ENCODE measurements at places on chromosomes 5 and 9. TPM values are rescaled to one million over a fixed set of nuclear protein-coding genes. Genes with fewer than 3 reads are reported as not detected.

GRCh38 chr9:102985162-102985895 lies 9.8 kb upstream of the CYLC2 start:
- no peaks in the 10 kb centered on the region for H3K27me3 ChIP-seq
- no peak for DNase-seq
- H3K4me1 ChIP-seq, result peaks cover 21% of the 10 kb centered on the region
- H3K27ac ChIP-seq, result no peak overlapping the region
- H3K4me3 ChIP-seq, result no peak overlapping the region

- H3K4me1 ChIP-seq, result peaks cover 3% of the 10 kb centered on the region
- no peaks in the 10 kb centered on the region for H3K27me3 ChIP-seq
- no peaks in the 10 kb centered on the region for H3K36me3 ChIP-seq
- no peak for DNase-seq
Measured at GRCh38 chr9:105198865-105199264, 45.6 kb upstream of the SLC44A1 start.

- H3K27ac ChIP-seq, result no peak overlapping the region
- peaks cover 2% of the 10 kb centered on the region for H3K36me3 ChIP-seq
- DNase-seq, result peak; percentile 36
- H3K4me1 ChIP-seq, result peaks cover 12% of the 10 kb centered on the region
- peaks cover 27% of the 10 kb centered on the region for H3K27me3 ChIP-seq
Measured at GRCh38 chr9:117744856-117745389, 40.7 kb downstream of the TLR4 start.

DNA sequence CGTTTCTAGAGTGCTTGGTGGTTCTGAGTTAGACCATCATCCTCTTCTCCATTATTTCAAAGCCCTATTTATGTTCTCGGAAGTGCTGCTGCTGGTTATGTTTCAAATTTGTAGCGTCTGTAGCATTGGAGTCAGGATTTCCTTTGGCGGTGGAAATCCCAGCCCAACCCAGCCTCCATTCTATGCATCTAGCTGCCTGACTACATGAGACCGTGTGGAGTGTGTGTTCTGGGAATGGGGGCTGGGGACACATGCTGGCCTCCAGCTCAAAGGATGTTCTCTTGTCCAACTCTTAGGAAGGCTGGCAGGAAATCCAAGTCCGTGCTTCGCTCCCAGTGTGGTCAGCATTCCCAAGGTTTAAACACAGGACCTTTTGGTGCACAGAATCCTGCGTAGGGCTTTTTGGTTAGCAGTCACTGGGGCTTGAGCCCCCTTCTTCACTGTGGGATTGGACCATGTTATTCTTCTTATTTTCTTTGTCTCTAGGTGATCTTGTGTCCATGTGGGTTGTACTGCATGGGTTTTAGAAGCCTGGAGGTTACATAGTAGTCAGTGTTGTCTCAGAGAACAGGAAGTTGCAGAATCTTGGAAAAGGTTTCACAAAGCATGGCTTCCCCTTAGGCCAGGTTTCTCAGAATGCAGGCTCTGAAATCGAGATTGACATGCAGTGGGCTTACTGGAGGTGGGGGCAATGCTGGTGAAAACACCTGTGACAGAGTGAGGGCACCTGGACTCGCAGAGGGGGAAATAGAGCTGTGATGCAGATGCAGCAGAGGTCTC lies 132.2 kb downstream of the ARHGAP26 start:
- H3K27ac ChIP-seq, result peak overlapping the region; percentile 2
- H3K27me3 ChIP-seq, result no peaks in the 10 kb centered on the region

- peak; percentile 60 for DNase-seq
- H3K4me1 ChIP-seq, result peaks cover 29% of the 10 kb centered on the region
- peak overlapping the region; percentile 40 for H3K27ac ChIP-seq
Measured at GRCh38 chr9:33880211-33881089, 63.5 kb downstream of the UBE2R2 start.

DNA sequence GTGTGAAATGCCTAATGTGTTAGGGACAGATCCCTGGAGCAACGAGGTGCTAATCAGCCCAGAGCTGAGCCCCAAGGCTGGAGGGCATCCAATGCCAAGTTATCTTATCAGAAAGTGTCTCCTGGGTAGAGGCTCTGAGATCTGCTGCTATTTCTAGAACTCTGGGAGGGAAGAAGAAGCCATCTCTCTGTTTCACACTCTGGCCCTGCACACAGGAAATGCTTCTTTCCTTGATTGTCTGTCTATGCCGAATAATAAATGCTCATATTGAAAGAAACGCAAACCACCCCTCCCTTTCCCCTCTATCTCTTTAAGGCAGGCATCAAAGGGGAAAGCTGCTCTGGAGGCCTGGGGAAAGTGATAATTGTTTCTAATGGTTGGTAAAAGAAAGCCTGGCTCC lies 166.7 kb downstream of the PAPPA start:
- H3K36me3 ChIP-seq, result no peaks in the 10 kb centered on the region
- no peak overlapping the region for H3K27ac ChIP-seq
- no peak for DNase-seq
- peaks cover 11% of the 10 kb centered on the region for H3K27me3 ChIP-seq

DNA sequence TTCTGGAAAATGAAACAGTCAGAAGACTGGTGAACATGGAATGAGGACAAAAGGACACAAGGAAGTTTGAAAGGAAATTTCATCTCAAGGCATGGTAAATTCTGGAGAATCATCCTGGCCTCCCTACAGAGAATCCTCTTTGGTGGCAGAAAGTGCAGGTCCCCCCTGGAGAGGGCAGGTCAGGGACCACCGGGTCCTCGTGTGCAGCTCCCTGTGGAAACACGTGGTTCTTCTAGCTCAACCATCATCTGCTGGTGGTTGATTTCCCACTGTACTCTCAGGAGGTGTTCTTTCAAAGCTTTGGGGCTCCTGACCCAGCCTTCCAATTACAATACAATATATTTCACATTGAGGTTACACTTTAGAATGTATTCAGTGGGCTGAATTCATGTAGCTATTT lies 2.6 kb upstream of the GTF3C5 start:
- H3K27ac ChIP-seq, result no peak overlapping the region
- peaks cover 8% of the 10 kb centered on the region for H3K36me3 ChIP-seq
- peak overlapping the region; percentile 99 for H3K4me3 ChIP-seq
- DNase-seq, result no peak
- peaks cover 22% of the 10 kb centered on the region for H3K4me1 ChIP-seq

- H3K4me3 ChIP-seq, result no peak overlapping the region
- H3K36me3 ChIP-seq, result no peaks in the 10 kb centered on the region
- H3K27ac ChIP-seq, result no peak overlapping the region
- H3K4me1 ChIP-seq, result peaks cover 12% of the 10 kb centered on the region
Measured at GRCh38 chr5:135501965-135502364, 33.8 kb downstream of the NEUROG1 start.

DNA sequence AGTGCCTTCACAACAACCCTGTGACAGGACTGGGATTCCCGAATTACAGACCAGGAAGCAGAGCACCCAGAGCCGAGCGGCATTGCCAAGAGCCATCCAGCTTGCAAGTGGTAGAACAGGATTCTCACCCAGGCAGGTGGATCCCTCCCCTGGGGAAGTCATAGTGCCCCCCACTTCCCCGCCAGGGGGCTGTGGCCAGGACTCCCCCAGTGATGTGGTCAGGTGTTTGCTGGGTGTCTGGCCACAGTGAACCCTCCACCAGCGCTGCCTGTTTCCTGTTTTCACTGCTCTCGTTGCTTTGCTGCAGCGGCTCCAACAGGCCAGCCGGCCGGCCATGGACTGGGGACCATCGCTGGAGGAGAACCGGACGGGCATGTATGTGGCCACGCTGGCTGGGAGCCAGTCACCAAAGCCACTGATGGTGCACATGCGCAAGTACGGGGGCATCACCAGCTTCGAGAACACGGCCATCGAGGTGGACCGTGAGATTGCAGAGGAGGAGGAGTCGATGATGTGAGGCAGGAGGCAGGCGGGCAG lies 19.3 kb downstream of the SLC6A7 start:
- no peak for DNase-seq
- H3K27me3 ChIP-seq, result no peaks in the 10 kb centered on the region
- no peak overlapping the region for H3K4me3 ChIP-seq
- H3K27ac ChIP-seq, result no peak overlapping the region

GRCh38 chr9:127724012-127724411 lies 8.1 kb downstream of the TTC16 start:
- H3K4me1 ChIP-seq, result peaks cover 14% of the 10 kb centered on the region
- no peaks in the 10 kb centered on the region for H3K27me3 ChIP-seq
- DNase-seq, result no peak
- no peaks in the 10 kb centered on the region for H3K36me3 ChIP-seq
- no peak overlapping the region for H3K4me3 ChIP-seq
- 0 out of 2 replicates have a peak overlapping the region, but pooled peaks have one; percentile 49 for H3K27ac ChIP-seq

DNA sequence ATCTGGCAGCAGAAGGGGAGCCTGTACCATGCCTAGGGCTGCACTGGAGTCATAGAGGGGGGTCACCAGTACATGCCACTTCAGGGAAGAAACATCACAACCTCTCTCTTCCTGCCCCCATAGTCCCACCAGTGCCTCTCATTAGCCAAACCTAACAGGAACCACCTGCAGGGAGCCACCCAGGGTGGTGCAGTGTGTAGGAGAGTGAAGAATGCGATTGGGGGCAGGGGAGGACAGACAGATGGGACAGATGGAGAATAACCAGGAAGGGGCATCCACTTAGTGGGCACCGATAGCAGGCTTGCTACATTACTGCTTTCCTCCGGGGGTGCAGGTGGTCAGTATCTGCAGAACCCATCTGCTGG lies 19.2 kb downstream of the DAPK1 start:
- H3K4me3 ChIP-seq, result no peak overlapping the region
- H3K27me3 ChIP-seq, result no peaks in the 10 kb centered on the region
- peaks cover 28% of the 10 kb centered on the region for H3K36me3 ChIP-seq
- peaks cover 70% of the 10 kb centered on the region for H3K4me1 ChIP-seq
- H3K27ac ChIP-seq, result peak overlapping the region; percentile 41
- no peak for DNase-seq

- H3K27me3 ChIP-seq, result no peaks in the 10 kb centered on the region
- H3K27ac ChIP-seq, result no peak overlapping the region
- peak; percentile 65 for DNase-seq
- H3K36me3 ChIP-seq, result no peaks in the 10 kb centered on the region
- H3K4me3 ChIP-seq, result no peak overlapping the region
- no peaks in the 10 kb centered on the region for H3K4me1 ChIP-seq
Measured at GRCh38 chr5:76104027-76104426, 20.8 kb downstream of the SV2C start.

- H3K27me3 ChIP-seq, result no peaks in the 10 kb centered on the region
- H3K4me3 ChIP-seq, result no peak overlapping the region
- no peaks in the 10 kb centered on the region for H3K4me1 ChIP-seq
- no peak overlapping the region for H3K27ac ChIP-seq
Measured at GRCh38 chr5:54765165-54766028, 220.0 kb downstream of the ESM1 start.

- peak overlapping the region; percentile 60 for H3K4me3 ChIP-seq
- no peaks in the 10 kb centered on the region for H3K36me3 ChIP-seq
- no peak for DNase-seq
- peaks cover 79% of the 10 kb centered on the region for H3K4me1 ChIP-seq
- no peaks in the 10 kb centered on the region for H3K27me3 ChIP-seq
Measured at GRCh38 chr9:124593200-124593599, 86.0 kb upstream of the NR5A1 start.

The GABRA1 gene
- 0.48 TPM for total RNA-seq

The SH3GL2 gene
- 5.8 TPM for total RNA-seq

The CDH6 gene
- total RNA-seq, result 1.1 TPM

The KCNIP1 gene
- total RNA-seq, result 0.82 TPM

The GFI1B gene
- 0.41 TPM for total RNA-seq

The SPAAR gene
- not detected for total RNA-seq

The GCNT1 gene
- 17.2 TPM for total RNA-seq

The FAT2 gene
- 0.16 TPM for total RNA-seq

The DOLPP1 gene
- 30.4 TPM for total RNA-seq

The PSAT1 gene
- 173 TPM for total RNA-seq

The CDKN2B-AS1 gene
- total RNA-seq, result 0.21 TPM

The SLC22A4 gene
- total RNA-seq, result 0.50 TPM

The SLC6A18 gene
- total RNA-seq, result not detected

The PCDHA11 gene
- total RNA-seq, result 5.8 TPM
